ENCODE measurements at places on chromosomes 4 and X. TPM values are rescaled to one million over a fixed set of nuclear protein-coding genes. Genes with fewer than 3 reads are reported as not detected.
A peak's percentile ranks its signal among the peaks of the same experiment; 100 is the strongest.

The CT45A8 gene
- not detected for total RNA-seq

The FAT1 gene
- total RNA-seq, result 91.6 TPM

The ERAS gene
- total RNA-seq, result not detected

The PITX2 gene
- 0.16 TPM for total RNA-seq

The PPM1K gene
- 21.7 TPM for total RNA-seq

The LRIT3 gene
- 0.16 TPM for total RNA-seq

The SULT1E1 gene
- total RNA-seq, result not detected

The AWAT2 gene
- total RNA-seq, result not detected

The FAT4 gene
- 1.8 TPM for total RNA-seq

GRCh38 chr4:177574446-177574845 is 132.2 kb upstream of the AGA start:
- no peak overlapping the region for H3K27ac ChIP-seq
- DNase-seq, result no peak
- no peak overlapping the region for H3K4me3 ChIP-seq
- H3K4me1 ChIP-seq, result no peaks in the 10 kb centered on the region

- H3K27ac ChIP-seq, result no peak overlapping the region
- H3K27me3 ChIP-seq, result no peaks in the 10 kb centered on the region
- DNase-seq, result no peak
- no peak overlapping the region for H3K4me3 ChIP-seq
- no peaks in the 10 kb centered on the region for H3K36me3 ChIP-seq
- H3K4me1 ChIP-seq, result no peaks in the 10 kb centered on the region
Observed at GRCh38 chrX:57481514-57481913, 110.3 kb upstream of the ZXDB start.

- no peak for DNase-seq
- no peaks in the 10 kb centered on the region for H3K36me3 ChIP-seq
- no peaks in the 10 kb centered on the region for H3K4me1 ChIP-seq
- no peak overlapping the region for H3K4me3 ChIP-seq
- H3K27me3 ChIP-seq, result no peaks in the 10 kb centered on the region
- H3K27ac ChIP-seq, result no peak overlapping the region
Observed at GRCh38 chr4:6236816-6237390, 32.7 kb upstream of the WFS1 start.

DNA sequence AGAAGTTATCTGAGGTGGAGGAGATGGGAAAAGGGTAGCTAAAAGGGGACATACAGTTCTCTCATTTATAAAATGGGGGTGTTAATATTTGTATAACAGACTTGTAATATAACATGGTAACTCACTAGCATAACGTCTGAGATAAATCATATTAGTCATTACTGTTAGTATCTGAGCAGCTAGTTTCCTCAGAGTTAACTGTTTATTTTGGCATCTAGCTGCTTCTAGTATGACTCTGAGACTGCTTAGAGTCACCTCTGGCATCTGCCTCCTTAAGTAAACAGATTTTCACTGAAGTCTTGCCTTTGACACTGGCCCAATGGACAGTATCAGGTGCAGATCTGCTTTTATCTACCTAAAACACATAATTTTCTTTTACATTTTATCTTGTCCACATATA is 58.1 kb downstream of the SLC30A9 start:
- peaks cover under 1% of the 10 kb centered on the region for H3K36me3 ChIP-seq
- no peak overlapping the region for H3K4me3 ChIP-seq
- H3K4me1 ChIP-seq, result no peaks in the 10 kb centered on the region
- H3K27ac ChIP-seq, result no peak overlapping the region
- no peaks in the 10 kb centered on the region for H3K27me3 ChIP-seq

DNA sequence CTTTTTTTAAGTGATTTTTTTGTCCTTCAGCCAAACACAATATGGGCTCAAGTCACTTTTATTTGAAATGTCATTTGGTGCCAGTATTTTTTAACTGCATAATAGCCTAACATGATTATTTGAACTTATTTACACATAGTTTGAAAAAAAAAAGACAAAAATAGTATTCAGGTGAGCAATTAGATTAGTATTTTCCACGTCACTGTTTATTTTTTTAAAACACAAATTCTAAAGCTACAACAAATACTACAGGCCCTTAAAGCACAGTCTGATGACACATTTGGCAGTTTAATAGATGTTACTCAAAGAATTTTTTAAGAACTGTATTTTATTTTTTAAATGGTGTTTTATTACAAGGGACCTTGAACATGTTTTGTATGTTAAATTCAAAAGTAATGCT is 62.1 kb downstream of the EDNRA start:
- DNase-seq, result no peak
- no peak overlapping the region for H3K4me3 ChIP-seq
- no peaks in the 10 kb centered on the region for H3K4me1 ChIP-seq
- no peaks in the 10 kb centered on the region for H3K36me3 ChIP-seq

DNA sequence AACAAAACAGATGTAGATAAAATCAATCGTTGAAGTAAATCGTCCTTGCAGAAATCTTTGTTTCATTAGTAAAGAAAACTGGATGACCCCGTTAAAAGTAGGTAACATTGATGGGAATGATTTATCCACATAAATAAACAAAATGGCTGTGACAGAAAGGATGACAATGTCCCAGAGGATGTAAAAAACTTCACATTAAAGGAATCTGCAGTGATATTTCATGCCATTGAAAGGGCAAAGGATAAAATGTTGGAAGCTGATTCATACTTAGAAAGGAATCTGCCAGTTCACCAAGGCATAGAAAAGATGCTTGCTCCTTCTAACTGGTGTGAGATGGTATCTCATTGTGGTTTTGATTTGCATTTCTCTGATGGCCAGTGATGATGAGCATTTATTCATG is 24.2 kb upstream of the EPGN start:
- no peaks in the 10 kb centered on the region for H3K36me3 ChIP-seq
- no peak overlapping the region for H3K4me3 ChIP-seq
- no peaks in the 10 kb centered on the region for H3K4me1 ChIP-seq
- no peak for DNase-seq
- no peaks in the 10 kb centered on the region for H3K27me3 ChIP-seq
- H3K27ac ChIP-seq, result no peak overlapping the region

GRCh38 chr4:20658456-20658855 is 41.8 kb upstream of the PACRGL start:
- no peaks in the 10 kb centered on the region for H3K27me3 ChIP-seq
- no peak for DNase-seq
- no peaks in the 10 kb centered on the region for H3K4me1 ChIP-seq
- H3K36me3 ChIP-seq, result no peaks in the 10 kb centered on the region
- no peak overlapping the region for H3K4me3 ChIP-seq
- no peak overlapping the region for H3K27ac ChIP-seq

DNA sequence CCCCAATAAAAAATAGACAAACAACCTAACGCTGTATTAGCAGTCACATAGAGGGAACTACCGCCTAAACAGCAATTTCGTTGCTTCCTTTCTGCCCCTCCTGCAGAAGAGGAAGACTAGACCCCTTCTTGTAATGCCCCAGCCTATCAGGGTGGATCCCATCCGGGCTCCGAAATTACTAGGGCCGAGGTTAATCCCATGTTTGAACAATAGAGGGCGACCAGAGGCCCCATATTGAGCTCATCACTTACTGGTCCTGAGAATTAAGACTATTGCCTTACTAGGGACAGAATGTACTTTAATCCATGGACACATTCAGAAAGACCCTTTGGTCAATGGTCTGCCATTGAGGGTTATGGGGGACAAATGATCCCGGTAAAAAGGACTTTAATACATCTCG is 11.8 kb upstream of the ZNF630 start:
- no peak overlapping the region for H3K27ac ChIP-seq
- peak; percentile 2 for DNase-seq
- no peak overlapping the region for H3K4me3 ChIP-seq
- no peaks in the 10 kb centered on the region for H3K4me1 ChIP-seq

DNA sequence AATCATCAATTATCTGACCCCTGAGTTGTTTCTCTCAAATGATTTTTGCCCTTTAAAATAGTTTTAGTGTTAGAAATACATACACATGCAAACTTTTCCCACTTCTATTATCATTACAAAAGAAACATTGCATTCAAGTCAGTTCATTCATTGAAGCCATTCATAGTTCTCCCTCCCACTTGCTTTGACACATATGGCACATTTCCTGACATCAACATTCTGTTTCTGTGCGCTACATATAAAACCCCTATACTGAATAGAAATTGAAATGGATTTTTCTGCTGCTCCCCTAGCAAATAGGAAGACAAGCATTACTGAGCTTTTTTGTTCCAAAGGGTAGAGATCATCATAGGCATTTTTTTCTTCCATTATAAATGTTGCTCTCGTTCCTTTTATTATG is 497.9 kb upstream of the PCDH10 start:
- H3K4me1 ChIP-seq, result no peaks in the 10 kb centered on the region
- no peak overlapping the region for H3K27ac ChIP-seq
- no peaks in the 10 kb centered on the region for H3K36me3 ChIP-seq
- no peaks in the 10 kb centered on the region for H3K27me3 ChIP-seq

GRCh38 chr4:11446155-11446811 is 17.6 kb upstream of the HS3ST1 start:
- DNase-seq, result no peak
- no peaks in the 10 kb centered on the region for H3K36me3 ChIP-seq
- H3K4me3 ChIP-seq, result no peak overlapping the region

DNA sequence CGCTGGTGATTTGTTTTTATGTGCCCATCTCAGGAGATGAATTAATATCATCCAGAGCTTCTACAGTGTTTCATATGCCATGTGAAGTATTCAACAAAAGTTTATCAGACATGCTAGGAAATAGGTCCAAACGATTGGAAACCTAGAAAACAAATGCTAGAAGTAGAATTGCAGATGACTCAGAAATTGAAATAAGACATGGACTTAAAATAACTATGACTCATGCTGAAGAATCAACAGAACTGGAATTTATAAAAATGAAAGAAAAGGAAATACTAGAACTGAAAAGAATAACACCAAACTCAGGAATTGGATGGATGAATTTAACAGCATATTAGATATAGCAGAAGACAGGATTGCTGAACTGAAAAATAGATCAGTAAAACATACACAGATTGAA is 172.7 kb upstream of the GIMD1 start:
- no peak overlapping the region for H3K4me3 ChIP-seq
- H3K4me1 ChIP-seq, result no peaks in the 10 kb centered on the region
- DNase-seq, result no peak
- H3K27me3 ChIP-seq, result no peaks in the 10 kb centered on the region

- no peak overlapping the region for H3K27ac ChIP-seq
- H3K4me1 ChIP-seq, result no peaks in the 10 kb centered on the region
- no peak for DNase-seq
- no peaks in the 10 kb centered on the region for H3K36me3 ChIP-seq
- H3K27me3 ChIP-seq, result no peaks in the 10 kb centered on the region
Observed at GRCh38 chrX:85375333-85375738, 4.1 kb downstream of the POF1B start.

- no peaks in the 10 kb centered on the region for H3K27me3 ChIP-seq
- no peak for DNase-seq
- no peak overlapping the region for H3K4me3 ChIP-seq
- H3K27ac ChIP-seq, result no peak overlapping the region
- H3K4me1 ChIP-seq, result no peaks in the 10 kb centered on the region
- no peaks in the 10 kb centered on the region for H3K36me3 ChIP-seq
Observed at GRCh38 chr4:141669501-141669900, 33.1 kb downstream of the IL15 start.

GRCh38 chrX:48958635-48959094 is 1.3 kb upstream of the OTUD5 start:
- H3K27ac ChIP-seq, result peak overlapping the region; percentile 63
- H3K36me3 ChIP-seq, result no peaks in the 10 kb centered on the region
- peak; percentile 33 for DNase-seq
- H3K27me3 ChIP-seq, result no peaks in the 10 kb centered on the region
- peak overlapping the region; percentile 18 for H3K4me3 ChIP-seq
- H3K4me1 ChIP-seq, result no peaks in the 10 kb centered on the region

GRCh38 chrX:31201503-31201902 is 129.7 kb upstream of the FTHL17 start:
- no peaks in the 10 kb centered on the region for H3K27me3 ChIP-seq
- no peak overlapping the region for H3K27ac ChIP-seq
- no peak overlapping the region for H3K4me3 ChIP-seq
- H3K36me3 ChIP-seq, result no peaks in the 10 kb centered on the region
- H3K4me1 ChIP-seq, result peaks cover 4% of the 10 kb centered on the region

- H3K4me1 ChIP-seq, result no peaks in the 10 kb centered on the region
- no peak for DNase-seq
- no peak overlapping the region for H3K27ac ChIP-seq
- no peak overlapping the region for H3K4me3 ChIP-seq
Observed at GRCh38 chr4:7261087-7261486, 68.7 kb downstream of the SORCS2 start.

DNA sequence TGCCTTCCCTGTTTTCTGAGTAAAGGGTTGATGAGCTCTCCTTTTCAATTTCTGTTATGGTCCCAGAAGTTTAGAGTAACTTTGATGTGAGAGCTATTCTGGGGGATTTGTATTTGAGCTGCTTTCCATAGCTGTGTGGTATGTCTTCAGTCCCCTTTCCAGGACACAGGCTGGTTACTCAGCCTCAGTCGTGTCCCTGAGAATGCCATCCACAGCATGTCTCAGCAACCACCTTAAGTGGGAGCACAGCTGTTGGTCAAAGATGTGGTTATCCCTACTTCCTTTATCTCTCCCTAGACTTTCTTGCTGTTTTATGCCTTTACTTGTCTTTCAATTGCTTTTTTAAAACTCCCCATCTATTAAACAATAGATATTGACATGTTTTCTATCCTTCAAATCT is 37.8 kb downstream of the RNF175 start:
- H3K27ac ChIP-seq, result no peak overlapping the region
- no peaks in the 10 kb centered on the region for H3K4me1 ChIP-seq
- H3K27me3 ChIP-seq, result no peaks in the 10 kb centered on the region
- H3K4me3 ChIP-seq, result no peak overlapping the region

GRCh38 chr4:28973587-28974350 is 1746.4 kb upstream of the PCDH7 start:
- no peak for DNase-seq
- no peaks in the 10 kb centered on the region for H3K36me3 ChIP-seq

- no peak overlapping the region for H3K4me3 ChIP-seq
- H3K27me3 ChIP-seq, result no peaks in the 10 kb centered on the region
- no peak overlapping the region for H3K27ac ChIP-seq
- H3K36me3 ChIP-seq, result no peaks in the 10 kb centered on the region
- no peaks in the 10 kb centered on the region for H3K4me1 ChIP-seq
Observed at GRCh38 chr4:32988165-32988811, 2268.1 kb downstream of the PCDH7 start.

- no peak overlapping the region for H3K27ac ChIP-seq
- no peaks in the 10 kb centered on the region for H3K36me3 ChIP-seq
- no peak for DNase-seq
- no peaks in the 10 kb centered on the region for H3K27me3 ChIP-seq
- H3K4me3 ChIP-seq, result no peak overlapping the region
Observed at GRCh38 chr4:43360296-43360695, 467.8 kb downstream of the GRXCR1 start.

- no peak overlapping the region for H3K27ac ChIP-seq
- DNase-seq, result no peak
- H3K4me1 ChIP-seq, result no peaks in the 10 kb centered on the region
- no peak overlapping the region for H3K4me3 ChIP-seq
- H3K36me3 ChIP-seq, result no peaks in the 10 kb centered on the region
- no peaks in the 10 kb centered on the region for H3K27me3 ChIP-seq
Observed at GRCh38 chr4:155338196-155338595, 38.6 kb downstream of the MAP9 start.

DNA sequence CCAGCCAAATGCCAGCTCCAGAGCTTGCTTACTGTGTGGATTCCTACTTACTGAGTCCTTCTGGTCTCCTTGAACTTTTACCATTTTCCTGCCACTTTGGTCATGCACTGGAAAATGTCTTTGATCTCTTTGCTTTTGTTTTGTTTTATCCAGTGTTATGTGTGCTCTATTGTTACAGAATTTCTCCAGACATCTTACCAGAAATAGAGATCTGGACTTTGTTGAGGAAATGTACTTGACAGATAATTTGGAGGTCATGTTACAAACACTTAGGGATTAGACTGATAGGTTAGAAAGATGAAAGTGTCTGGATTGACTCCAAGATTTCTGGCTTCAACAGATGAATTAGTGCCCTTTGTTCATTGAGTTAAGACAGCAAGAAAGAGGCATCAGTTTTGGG is 5.7 kb upstream of the ZNF330 start:
- no peaks in the 10 kb centered on the region for H3K36me3 ChIP-seq
- no peak overlapping the region for H3K4me3 ChIP-seq
- H3K27me3 ChIP-seq, result no peaks in the 10 kb centered on the region
